ENCODE measurements at places on chromosomes 2 and 18.

GRCh38 chr2:75655861-75656260, 9.3 kb downstream of the MRPL19 start:
- DNase-seq: no peak

DNA sequence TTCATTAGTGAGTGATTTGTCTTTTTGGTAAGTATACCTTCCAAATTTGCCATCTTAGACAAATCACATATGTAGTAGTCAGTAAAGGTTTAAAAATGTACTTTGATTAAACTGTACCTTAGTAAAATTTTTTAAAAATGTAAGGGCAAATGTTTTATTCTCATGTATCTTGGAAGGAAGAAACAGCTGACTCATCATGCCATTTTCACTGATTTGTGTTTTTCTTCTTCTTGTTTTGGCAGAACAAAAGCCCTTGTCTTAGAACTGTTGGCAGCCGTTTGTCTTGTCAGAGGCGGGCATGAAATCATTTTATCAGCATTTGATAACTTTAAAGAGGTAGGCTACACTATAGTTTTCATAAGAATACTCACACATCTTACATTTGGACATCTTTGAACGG, 136.5 kb downstream of the PRPF40A start:
- no peak for DNase-seq

- no peak for DNase-seq
Observed at GRCh38 chr2:202687276-202687675, 52.5 kb downstream of the FAM117B start.

GRCh38 chr18:28408528-28408927, 231.6 kb upstream of the CDH2 start:
- DNase-seq: no peak

GRCh38 chr2:128625421-128625820, 306.8 kb upstream of the HS6ST1 start:
- DNase-seq: no peak
